ENCODE measurements at places on chromosomes 2 and 18.

GRCh38 chr2:54665436-54665856 lies 58.0 kb upstream of the EML6 start:
- peak; percentile 18 for DNase-seq

- no peak for DNase-seq
Measured at GRCh38 chr18:79121746-79122474, 52.7 kb downstream of the ATP9B start.

DNA sequence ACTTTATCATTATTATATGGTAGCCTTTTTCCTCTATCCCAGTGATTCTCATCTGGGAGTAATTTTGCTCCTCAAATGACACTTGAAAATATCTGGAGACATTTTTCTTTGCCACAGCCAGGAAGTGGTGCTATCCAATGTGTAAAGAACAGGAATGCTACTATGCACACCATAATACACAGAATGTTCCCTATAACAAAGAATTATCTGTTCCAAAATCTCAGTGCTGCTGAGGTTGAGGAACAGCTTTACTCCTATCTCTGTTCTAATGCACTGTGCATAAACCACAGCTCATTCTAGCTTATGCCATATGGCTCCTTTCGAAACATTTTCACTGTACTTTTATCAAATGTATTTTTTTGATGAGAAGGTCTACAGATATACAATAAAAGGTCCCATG lies 1231.2 kb upstream of the CELF4 start:
- DNase-seq: no peak

GRCh38 chr2:8376603-8377410 lies 305.0 kb upstream of the ID2 start:
- DNase-seq: no peak

GRCh38 chr2:65377556-65378192 lies 54.7 kb downstream of the SPRED2 start:
- DNase-seq: no peak

Data from stimulated activated CD8-positive, alpha-beta memory T cell treated with anti-CD3 and anti-CD28 coated beads, Interleukin-2, amount 100 ng/mL, for 48 hours (primary cell).